ELF-1 (cell line): ENCODE measurements at places on chromosomes 7 and 10.
A peak's percentile ranks its signal among the peaks of the same experiment; 100 is the strongest.

DNA sequence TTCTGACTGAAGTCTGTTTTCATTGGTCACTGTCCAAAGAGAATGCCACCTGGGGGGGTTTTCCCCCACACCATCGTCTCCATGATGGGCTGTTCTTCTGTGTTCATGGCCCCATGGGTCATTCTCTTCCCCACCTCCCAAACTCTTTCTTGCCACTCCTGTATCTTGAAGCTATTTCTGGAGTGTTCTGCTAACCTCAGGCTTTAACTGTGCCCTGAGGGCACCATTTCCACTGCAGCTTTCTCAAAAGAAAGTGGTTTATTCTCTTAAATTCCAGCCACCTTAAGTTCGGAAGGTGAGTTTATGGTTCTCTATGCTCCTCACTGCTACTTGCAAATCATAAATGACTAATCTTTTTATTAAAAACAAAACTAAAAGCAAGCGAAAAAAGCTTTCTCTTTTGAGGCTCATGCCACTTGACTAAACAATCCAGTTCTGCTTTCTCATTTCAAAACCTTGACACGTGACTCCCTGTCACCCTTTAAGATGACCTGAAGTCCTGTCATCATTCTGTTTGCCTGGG lies 7.4 kb upstream of the APBB1IP start:
- DNase-seq = no peak

DNA sequence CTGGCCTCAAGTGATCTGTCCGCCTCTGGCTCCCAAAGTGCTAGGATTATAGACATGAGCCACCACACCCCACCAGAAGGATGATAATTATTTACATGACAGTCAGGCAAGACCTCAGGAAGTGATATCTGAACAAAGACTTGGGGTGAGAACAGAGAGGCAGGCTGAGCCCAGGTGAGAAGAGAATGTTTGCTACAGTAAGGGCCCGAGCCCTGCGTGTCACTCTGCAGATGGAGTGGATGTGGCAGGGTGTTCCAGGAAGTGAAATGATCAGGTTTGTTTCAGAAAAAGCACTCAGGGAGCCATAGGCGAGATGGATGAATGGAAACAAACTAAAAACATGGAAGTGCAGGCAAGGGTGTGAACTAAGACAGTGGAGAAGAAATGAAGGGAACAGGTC lies 22.2 kb downstream of the SFMBT2 start:
- no peak for DNase-seq

DNA sequence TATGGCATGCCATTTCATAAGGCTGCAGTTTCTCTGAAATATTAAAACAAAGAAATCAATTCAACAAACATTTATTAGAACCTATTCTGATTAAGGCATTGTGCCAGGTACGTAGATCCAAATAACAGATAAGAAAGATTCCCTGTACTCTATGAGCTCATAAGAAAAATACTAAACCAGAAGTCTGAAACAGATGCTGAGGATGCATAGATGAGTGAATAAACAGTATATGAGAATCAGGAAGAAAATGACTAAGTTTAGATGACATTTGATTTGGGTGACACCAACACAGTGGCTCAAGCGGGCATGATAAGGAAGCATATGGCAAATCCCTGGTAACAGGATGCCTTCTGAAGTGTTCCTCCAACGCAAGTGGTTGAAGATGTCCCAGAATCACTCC lies 477.2 kb downstream of the PARD3 start:
- DNase-seq = no peak

DNA sequence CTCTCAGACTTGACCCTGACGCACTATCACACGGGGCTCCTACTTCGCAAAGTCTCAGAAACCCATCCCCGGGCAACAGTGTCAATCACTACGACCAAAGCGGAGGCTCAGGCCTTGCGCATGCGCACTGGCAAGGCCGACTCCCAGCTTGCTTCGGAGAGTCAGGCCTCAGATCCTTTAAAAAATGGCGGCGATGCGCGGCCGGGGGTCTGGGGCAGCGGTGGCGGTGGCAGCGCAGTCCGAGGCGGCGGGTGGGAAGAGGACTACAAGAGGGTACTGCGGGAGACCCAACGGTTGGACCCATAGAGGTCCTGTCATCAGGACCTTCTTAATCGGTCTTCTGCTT lies 196.9 kb downstream of the ZNF716 start:
- no peak for DNase-seq

DNA sequence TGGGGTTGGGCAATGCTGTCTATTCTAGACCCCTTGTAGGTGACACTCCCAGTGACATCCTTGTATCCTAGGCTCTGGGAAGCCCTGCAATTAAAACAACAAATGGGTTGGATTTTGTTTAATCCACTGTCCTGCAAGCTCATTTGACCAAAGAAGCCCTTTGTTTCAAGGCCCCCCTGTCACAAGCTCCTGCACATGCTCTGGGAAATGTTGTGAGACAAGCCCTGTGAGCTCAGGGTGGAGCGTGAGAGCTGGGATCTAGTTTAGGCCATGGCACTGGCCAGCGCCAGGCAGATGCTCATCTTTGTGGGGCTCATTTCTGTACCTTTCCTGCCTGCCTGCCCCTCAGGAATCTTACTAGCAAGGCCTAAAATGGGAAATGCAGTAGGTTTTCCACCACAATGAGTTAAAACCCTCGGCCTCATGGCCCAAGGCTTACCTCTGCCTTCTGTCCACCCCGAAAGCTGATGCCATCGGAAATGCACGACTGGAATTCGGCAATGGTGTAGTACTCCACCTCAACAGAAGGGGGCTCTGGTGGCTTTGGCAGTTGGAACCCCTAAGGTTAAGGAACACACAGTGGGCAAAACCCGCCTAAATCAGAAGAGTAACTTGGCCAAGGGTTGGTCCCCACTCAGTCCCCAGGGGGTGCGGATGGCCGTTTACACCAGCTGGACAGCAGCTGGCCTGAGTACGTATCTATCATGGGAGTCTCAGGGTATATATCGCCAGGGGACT lies 112.0 kb downstream of the NEURL1 start:
- DNase-seq = peak; percentile 67

DNA sequence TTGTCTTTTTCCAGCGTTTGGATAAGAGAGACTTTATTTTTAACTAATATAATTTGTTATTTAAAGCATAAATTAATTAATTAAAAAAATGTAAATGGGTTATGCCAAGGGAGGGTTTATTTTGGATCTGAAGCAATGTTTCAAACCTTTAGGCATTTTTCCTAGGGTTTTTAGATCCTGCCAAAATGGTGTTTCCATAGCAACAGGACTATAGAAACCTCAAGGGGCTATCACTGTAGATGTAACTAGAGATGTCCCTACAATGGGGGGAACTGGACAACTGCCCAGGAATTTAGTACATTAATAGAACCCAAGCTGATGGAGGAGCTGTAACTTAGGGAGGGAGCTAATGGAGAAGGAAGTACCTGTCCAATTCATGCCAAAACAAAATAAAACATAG lies 57.3 kb downstream of the SLC39A12 start:
- DNase-seq = no peak

DNA sequence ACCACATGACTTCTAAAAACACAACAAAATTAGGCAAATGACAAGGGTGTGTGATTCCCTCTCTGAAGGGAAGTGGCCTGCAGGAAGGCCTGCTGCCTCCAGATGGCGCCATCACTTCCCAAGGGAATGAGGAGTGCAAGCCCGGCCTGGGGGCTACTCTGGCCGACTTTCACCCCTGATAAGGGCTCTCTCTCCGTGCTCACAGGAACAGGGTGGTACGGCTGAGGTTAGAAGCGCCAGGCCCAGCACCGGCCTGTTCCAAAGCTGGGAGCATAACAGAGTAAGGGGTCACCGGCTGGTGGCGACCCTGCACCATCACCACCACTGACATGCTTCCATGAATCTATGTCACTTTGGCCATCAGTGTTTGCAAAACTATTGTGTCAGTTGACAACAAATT lies 13.1 kb downstream of the RBP3 start:
- peak; percentile 82 for DNase-seq

DNA sequence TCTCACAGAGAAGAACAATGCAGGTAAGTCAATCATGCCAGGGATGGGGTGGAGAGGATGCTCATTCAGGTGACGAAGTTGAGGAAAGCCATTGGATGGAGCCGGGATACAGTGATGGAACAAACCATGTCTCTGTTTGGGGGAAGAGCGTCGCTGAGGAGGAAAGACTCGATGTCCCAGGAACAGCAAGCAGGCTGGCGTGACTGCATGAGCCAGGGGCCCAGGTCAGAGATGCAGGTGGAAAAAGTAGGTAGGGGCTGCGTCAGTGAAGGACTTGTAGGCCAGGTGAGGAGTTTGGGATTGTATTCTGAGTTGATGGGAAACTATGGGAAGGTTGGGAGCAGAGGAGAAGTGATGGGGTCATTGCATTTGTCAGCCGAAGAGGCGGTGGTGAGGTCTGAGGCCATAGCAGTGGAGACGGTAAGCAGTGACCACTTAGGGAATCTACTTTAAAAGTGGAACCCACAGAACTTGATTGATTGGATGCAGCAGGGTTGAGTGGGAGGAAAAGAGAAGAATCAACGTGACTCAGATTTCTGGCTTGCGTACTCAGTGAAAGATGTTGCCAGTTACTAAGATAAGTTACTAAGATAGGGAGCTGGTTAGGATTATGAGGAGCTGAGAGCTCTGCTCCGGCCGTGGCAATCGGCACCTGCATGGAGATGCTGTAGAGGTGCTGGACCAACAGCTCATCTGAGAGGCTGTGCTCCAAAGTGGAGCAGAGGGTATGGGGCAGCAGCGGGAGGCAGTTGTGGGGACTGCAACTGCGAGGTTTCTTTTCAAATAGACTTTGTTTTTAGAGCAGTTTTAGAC lies 12.5 kb upstream of the IL2RA start:
- no peak for DNase-seq

GRCh38 chr7:3922175-3922635 lies 621.2 kb downstream of the SDK1 start:
- peak; percentile 86 for DNase-seq

- DNase-seq = no peak
Observed at GRCh38 chr7:97317575-97317974, 200.1 kb downstream of the SDHAF3 start.

- DNase-seq = no peak
Observed at GRCh38 chr10:118528426-118528825, 67.0 kb downstream of the PRLHR start.

- no peak for DNase-seq
Observed at GRCh38 chr7:80637911-80638765, at the start of gene CD36. CD36 (plus strand) TSS chr7:80638642; CDS start chr7:80646741, 8,099 bp downstream.
